Activated gamma-delta T cell treated with Interleukin-2 at 50 U/mL for 16 hours (primary cell): ENCODE measurements at places on chromosomes 3 and 15.

DNA sequence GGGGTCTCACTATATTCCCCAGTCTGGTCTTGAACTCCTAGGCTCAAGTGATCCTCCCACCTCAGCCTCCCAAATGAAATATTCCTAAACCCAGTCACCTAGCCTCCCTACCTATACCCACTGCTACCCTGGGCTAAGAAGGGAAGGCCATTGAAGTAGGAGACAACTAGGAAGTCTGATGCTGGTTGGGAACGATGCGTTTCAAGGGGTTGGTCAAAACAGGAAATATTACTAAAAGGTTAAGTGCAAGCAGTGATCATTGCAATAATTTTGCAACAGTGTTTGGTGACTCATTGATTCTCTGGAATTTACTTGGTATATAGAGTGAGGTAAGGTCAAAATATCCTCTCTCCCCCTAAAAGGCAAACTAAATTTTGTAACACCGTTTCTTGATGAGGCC, 4.6 kb upstream of the UQCRC1 start:
- DNase-seq: no peak

GRCh38 chr3:195746346-195746745, 25.6 kb downstream of the MUC20 start:
- no peak for DNase-seq

DNA sequence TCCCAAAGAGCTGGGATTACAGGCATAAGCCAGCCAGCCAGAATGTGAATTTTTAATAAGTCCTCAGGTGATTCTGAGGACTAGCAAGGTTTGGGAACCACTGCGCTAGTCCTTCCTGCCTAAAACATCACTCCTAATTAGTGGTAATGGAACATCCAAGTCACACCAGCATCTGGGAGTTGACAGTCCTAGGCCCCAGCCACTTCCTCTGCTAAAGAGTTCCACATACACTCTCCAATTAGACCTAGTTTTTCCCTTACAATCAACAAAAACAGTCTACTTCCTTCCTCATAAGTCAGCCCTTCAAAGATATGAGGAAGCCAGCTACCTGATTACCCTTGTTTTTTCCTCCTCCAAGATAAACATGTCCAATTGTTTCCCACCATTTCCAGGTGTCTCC, 78.1 kb downstream of the OXNAD1 start:
- no peak for DNase-seq

DNA sequence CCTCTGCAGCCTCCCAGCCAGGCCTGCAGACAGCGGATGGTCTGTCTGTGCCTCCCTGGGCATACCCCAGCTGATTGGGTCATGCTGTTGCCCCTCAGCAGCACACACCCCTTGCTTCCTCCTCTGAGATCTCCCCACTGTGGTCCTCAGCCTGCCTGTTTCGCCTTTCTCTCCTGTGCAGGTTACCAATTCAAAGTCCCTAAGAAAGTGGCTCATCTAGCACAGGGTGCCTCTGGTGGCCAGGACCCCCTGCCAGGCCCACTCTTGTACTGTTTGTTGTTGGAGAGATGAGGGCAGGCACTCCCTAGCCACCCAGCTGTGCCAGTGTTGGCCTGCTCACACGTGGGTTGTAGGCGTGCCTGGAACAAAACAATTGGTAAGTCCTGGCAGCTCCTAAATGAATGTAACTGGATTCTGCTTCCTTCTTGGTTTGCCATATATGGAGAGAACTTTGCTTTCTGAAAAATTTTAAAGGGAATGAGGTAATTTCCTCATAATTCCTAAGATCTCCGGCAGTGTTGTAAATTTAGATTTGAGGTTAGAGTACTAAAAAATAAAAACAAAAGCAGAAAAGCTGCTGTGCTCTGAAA, 213.2 kb upstream of the IL12A start:
- DNase-seq: no peak
